ENCODE measurements at places on chromosomes 5 and 9. TPM values are rescaled to one million over a fixed set of nuclear protein-coding genes. Genes with fewer than 3 reads are reported as not detected.

TMEFF1 gene
- not detected for total RNA-seq

PTGS1 gene
- total RNA-seq, result 0.84 TPM

RNF224 gene
- not detected for total RNA-seq

OLFML2A gene
- total RNA-seq, result 1.1 TPM

LHX6 gene
- total RNA-seq, result 0.05 TPM

POU5F2 gene
- 0.61 TPM for total RNA-seq

C8G gene
- 323 TPM for total RNA-seq

EIF4E1B gene
- total RNA-seq, result not detected

CDC20B gene
- total RNA-seq, result not detected

SOX30 gene
- total RNA-seq, result not detected

IFNA6 gene
- not detected for total RNA-seq

PTGR1 gene
- total RNA-seq, result 324 TPM

NDST1 gene
- total RNA-seq, result 103 TPM

SARDH gene
- total RNA-seq, result 53.7 TPM

EGFLAM gene
- total RNA-seq, result 1.8 TPM

Data from liver (tissue), 10 donors.